Islet precursor cell (in vitro differentiated cells): ENCODE measurements at places on chromosomes 2 and 18.

DNA sequence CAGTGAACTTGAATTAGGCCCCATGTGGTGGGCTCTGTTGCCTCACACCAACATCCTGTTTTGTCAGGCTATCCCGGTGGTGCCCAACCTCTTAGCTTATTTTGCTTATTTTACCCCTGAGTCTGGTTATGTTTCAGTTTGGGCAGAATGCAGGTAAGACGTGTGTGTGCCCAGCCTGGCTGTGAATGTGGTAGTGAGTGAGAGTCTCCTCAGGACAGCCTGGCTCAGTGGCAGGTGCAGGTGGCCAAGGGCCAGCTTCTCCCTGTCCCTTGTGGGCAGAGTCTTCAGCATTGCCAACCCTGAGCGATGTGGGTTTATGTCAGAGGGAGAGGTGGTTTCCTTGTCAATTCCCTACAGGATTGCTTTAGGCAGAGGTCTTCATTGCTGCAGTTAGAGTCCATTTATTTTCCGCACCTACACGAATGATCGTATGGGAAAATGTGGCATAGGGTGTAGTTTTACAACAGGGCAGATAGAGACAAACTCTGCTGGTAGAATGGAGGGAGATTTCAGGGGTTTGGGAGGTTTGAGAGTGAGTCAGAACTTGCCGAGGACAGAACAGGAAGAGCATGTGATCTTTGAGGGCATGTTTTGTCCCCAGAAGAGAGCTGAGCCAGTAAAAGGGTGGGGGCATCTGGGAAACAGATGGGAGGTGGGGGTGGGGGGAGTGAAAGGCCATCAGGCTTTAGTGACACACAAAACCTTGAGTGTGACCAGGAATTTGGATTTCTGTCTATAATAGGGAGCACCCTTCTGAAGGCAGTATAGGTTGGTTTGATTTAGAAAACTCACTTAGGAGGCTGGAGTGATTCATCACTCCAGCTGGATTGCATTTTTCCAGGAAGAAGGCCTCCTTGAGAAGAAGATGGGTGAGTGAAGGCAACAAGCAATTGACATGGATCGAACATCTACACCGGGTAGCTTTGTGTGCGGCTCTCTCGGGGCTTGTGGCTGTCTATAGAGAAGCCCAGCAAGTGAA lies 156.2 kb upstream of the CELF4 start:
- DNase-seq, result no peak

DNA sequence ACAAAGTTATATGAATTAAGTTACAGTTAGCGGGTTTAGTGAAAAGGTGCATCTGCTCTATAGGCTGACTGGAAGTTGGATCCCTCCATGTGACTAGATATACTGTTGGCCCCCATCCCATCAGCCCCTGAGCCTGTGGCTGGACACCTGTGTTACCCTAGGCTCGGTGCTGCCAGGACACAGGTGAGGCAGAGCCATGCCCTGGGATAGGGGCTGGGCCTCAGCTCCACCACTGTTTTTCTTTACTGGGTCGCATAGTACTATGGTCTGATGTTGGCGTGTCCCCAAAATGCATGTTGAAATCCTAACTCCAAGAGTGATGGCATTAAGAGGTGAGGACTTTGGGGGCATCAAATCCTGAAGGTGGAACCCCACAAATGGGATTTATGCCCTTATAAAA lies 638.6 kb upstream of the ID2 start:
- no peak for DNase-seq

DNA sequence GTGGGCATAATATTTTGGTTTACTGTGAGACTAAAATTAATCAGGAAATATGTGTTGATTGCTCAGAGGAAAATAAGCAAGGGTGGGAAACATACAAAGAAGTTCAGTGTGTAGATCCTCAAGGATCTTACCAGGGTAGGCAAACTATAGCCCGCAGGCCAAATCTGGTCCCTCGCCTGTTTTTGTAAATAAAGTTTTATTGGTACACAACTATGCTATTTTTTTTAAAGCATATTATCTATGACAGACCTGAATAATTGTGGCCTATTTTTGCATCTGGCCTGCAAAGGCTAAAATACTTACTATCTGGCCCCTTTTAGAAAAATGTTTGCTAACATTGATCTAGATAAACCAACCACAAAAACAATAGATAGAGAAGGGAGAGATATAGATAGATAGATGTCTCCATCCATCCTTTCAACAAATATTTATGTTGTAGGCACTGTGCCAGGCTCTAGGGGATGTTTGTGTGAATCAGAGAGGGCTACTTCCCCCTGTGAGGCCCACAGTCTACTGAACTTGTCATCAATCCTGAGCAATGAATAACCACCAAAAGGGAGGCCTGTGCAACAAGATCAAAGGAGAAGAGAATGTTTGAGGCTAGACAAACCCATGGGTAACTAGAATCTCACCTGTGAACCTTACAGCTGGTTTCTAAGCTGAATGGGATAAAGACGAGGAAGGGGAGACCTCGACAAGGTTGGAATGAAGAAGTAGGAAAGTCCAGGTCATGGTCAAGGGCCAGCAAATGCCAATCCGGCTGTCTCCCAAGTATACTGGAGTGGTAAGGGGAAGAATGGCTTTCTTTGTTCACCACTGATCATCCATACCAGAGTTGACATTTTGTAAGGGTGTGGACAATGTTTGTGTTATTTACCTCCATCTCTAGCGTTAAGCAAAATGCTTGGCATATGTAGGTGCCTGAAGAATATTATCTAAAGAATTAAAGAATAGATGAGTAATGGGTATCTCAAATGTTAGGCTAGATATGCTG lies 23.6 kb downstream of the ALPK2 start:
- peak; percentile 64 for DNase-seq

DNA sequence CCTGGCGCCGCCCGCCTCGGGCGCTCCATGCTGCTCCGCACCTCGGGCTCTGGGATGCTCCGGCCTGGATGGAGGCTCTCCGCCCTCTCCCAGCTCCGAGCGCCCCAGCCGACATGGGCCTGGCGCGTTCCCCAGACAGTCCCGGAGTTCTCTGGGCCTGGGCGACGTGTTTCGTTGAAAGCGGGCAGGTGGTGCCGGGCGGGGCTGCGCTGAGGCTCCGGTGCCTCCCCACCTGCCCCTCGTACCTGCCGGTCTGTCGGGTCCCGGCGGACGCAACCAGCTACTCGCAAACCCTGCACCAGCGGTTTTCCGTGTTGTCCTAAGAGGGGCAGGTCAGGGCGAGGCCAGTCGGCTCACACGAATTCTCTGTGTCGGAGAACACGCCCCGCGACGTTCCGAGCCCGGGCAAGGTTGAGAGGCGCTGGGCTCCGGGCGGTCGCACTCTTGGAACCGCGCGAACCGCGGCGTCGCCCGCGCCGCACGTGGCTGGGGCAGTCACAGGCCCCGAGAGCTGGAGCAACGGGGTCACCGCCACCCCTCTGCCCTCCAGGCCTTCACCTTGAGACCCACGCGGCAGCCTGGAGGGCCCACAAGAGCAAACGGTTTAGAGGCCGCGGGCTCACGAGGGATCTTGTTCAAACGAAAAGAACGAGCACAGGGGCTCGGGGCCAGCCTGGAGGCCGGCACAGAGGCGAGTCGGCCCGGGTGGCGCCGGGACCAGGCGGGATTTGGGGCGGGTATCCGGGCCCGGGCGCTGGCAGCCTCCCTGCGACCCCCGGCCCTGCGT lies 4.2 kb upstream of the SIX2 start:
- no peak for DNase-seq

- DNase-seq, result no peak
These were observed 8.0 kb downstream of the NGEF start for GRCh38 chr2:233005096-233005495.

DNA sequence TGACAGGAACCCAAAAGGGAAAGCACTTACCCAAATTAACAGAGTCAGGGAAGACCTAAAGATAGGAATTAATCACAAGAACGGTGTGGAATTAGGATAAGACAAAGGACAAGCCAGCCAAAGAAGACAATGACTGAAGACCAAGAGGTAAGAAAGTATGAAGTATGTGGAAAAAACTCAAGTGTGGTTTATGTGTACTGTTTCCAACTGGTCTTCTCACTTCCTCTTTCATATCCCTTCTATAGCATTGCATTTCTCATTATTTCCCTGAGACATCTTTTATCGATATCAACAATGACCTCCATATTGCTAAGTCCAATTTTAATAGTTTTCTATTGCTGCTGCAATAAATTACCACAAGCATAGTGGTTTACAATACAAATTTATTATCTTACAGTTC lies 313.5 kb upstream of the SLC39A10 start:
- no peak for DNase-seq

DNA sequence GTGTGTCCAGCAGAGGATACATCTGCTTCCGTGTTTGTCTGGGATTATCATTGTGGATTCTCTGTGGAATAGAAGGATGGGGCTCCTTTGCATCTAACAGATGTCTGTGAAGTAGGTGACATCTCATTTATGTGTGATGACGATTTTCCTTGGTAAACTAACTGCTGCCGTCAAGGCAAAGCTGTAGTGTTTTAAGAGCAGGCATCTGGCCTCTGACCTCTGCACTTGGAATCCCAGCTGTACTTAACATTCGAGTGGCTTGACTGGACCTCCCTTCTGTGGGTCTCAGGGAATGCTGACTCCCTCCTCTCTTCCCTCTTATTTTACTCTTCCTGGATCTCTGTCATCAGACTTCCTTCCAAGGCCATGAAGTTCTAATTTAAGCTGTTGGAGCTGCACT lies 56.4 kb downstream of the DCDC2C start:
- DNase-seq, result peak; percentile 28

- no peak for DNase-seq
These were observed 168.4 kb downstream of the LOXHD1 start for GRCh38 chr18:46488471-46489213.

- DNase-seq, result peak; percentile 89
These were observed 67.7 kb upstream of the L3MBTL4 start for GRCh38 chr18:6482198-6482977.

GRCh38 chr2:206530727-206531126 lies 87.4 kb downstream of the ADAM23 start:
- DNase-seq, result no peak

DNA sequence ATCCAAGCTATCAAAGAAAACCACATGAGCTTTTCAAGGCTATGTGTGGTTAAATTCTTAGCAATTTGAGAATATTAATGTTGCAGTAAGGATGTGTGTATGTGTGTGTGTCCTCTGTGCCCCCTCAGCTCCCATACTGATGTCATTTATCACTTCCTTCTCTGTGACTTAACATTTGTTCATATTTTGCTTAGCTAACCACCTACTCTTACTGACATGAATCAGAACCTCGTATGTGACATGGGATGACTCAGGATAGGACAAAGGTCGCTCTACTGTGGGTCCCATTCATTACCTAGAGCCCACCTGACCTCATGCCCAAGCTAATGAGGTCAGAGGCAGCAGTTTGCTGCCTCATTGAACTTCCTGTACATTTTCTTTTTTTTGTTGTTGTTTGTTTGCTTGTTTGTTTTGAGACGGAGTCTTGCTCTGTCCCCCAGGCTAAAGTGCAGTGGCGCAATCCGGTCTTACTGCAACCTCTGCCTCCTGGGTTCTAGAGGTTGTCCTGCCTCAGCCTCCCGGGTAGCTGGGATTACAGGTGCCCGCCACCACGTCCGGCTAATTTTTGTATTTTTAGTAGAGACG lies 36.3 kb downstream of the MOGAT1 start:
- DNase-seq, result no peak

GRCh38 chr18:78774741-78775141 lies 204.9 kb upstream of the SALL3 start:
- no peak for DNase-seq

DNA sequence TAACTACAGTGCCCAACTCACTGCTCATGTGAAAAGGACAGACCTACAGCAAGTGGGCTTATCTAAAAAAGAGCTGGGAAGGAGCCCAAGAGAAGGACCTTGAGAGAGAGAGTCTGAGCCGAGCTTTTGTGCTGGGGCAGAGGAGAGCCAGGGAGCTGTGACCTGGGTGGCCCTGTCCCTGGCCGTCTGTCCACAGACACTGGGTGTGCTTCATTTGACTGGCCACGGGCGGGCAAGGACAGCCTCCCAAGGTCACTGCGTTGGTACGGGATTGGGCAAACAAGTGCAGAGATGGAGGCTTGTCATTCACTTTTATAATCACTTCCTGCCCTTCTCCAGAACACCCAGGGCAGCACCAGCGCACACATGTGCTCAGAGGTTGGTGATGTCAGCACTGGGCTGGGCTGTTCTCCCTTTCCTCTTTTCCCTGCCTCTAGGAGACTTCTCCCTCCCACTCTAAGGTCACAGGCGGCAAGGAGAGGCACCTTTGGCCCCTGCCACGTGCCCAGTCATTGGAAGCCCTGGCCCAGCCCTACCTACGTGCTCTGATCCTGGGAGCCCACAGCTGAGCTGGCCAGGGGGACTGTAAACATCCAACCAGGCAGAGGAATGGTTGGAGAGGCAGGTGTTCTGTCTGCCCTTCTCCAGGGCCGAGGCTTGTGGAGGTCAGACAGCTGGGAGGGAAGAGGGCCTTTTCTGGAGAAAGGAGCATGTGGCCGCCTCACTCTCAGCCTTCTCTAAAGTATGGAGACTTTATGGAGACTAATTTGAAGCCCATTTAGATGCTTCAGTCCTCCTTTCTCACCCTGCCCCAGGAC lies 6.4 kb upstream of the PSD4 start:
- no peak for DNase-seq

- no peak for DNase-seq
These were observed 20.8 kb downstream of the EIF2AK3 start for GRCh38 chr2:88606371-88607030.

GRCh38 chr2:164993287-164994016 lies 38.1 kb upstream of the SLC38A11 start:
- no peak for DNase-seq

DNA sequence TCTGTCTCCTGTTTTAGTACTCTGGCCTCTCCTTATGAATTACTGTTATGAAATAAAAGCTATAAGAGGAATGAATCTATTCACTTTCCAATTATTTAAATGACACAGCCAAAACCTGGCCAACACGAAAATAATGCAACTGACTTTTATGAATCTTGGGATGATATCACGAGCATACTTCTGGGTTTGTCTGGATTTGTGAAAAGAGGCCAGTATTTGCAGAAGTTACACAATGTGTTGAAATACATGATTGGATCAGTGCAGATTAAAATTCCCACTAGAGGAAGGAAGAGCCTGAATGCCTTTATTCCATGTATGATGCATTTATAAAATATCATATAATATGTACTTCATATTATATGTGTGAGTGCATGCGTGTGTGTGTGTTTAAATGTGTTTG lies 418.2 kb downstream of the GRB14 start:
- no peak for DNase-seq

- no peak for DNase-seq
These were observed 90.6 kb downstream of the VRK2 start for GRCh38 chr2:58137221-58137620.

GRCh38 chr18:45962461-45962860 lies 4.7 kb downstream of the EPG5 start:
- peak; percentile 65 for DNase-seq

- no peak for DNase-seq
These were observed 430 bp upstream of the CHMP1B start for GRCh38 chr18:11850821-11851145.

DNA sequence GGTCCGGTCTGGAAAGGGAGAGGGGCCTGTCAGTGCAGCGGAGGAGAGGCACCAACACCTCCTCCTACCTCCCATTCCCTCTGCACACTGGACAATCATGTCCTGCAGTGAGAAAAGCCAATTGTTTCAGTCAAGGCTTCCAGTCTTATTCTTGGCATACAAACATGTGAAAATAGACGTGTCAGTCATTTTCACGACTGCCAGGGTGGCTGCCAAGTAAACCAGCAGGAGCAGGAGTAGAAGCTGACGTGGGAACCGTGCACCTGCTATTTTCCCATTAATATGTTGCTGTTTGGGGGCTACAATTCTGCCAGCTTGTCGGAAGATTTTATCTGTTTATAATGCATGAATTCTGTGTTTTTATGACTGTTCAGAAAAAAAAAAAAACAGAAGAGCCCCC lies 202.3 kb downstream of the SPP2 start:
- no peak for DNase-seq
